ENCODE measurements at places on chromosomes 5 and 9.

DNA sequence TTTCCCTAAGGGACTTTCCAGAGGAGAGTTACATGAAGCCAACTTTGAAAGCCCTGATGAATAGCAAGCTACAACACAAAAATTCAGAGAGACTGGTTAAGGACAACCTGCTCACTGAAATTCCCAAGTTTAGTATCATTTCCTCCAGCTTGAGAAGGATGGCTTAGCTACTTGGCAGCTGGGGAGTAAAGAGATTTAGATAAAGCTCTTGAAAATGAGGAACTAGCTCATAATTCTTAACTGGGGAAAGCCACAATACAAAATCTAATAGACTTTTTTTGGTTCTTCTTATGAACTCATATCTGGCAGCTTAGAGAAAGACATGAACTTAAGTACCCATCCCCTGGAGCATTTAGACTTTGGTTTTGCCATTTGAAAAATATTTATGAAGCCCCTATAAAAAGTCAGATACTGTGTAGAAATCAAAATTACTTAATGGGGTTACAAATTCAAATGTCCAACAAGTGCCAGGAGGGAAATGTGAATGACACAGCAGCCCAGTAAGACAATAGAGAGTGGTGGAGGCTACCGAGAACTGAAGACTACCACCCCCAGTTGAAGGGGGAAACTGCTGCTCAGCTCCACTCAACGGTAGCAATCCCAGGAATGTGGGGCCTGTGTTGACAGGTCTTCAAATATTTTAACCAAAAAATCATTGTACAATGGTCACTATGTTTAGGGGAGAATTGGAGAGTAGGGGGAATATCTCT lies 79.4 kb upstream of the ADRB2 start:
- peak; percentile 84 for DNase-seq

- DNase-seq: no peak
Measured at GRCh38 chr9:93268551-93269314, 84.8 kb downstream of the WNK2 start.

GRCh38 chr9:138011951-138012500 lies 134.4 kb downstream of the CACNA1B start:
- DNase-seq: no peak

GRCh38 chr9:130041648-130042405 lies 1.2 kb downstream of the FNBP1 start:
- DNase-seq: peak; percentile 30

- no peak for DNase-seq
Measured at GRCh38 chr5:23001120-23001519, 148.0 kb upstream of the CDH12 start.

GRCh38 chr9:125323615-125324014 lies 62.0 kb downstream of the GAPVD1 start:
- no peak for DNase-seq

DNA sequence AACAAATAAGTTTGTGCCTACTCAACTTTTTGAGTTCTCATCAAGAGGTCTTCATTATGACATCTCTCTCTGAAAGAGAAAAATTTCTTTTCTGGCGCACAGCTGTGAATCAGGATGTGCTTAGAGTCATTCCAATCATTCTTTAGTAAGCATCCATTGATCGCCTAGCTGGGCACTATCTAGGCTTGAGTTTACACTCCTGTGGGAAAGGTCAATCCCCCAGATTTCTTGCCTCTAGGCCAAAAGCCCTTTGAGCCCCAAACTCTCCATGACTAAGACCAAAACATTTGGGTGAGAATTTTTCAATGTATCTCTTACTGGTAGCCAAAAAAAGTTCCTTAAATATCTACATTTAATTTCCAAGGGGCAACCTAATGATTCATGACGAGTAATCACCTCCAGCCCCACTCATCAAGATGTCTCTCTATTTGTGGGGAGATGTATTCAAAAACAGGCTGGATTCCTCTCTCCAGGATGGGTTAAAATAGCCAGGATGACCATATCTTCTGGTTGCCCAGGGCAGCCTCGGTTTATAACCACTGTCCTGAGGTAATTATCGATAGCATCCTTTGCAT lies 101.7 kb downstream of the GNA14 start:
- DNase-seq: no peak

DNA sequence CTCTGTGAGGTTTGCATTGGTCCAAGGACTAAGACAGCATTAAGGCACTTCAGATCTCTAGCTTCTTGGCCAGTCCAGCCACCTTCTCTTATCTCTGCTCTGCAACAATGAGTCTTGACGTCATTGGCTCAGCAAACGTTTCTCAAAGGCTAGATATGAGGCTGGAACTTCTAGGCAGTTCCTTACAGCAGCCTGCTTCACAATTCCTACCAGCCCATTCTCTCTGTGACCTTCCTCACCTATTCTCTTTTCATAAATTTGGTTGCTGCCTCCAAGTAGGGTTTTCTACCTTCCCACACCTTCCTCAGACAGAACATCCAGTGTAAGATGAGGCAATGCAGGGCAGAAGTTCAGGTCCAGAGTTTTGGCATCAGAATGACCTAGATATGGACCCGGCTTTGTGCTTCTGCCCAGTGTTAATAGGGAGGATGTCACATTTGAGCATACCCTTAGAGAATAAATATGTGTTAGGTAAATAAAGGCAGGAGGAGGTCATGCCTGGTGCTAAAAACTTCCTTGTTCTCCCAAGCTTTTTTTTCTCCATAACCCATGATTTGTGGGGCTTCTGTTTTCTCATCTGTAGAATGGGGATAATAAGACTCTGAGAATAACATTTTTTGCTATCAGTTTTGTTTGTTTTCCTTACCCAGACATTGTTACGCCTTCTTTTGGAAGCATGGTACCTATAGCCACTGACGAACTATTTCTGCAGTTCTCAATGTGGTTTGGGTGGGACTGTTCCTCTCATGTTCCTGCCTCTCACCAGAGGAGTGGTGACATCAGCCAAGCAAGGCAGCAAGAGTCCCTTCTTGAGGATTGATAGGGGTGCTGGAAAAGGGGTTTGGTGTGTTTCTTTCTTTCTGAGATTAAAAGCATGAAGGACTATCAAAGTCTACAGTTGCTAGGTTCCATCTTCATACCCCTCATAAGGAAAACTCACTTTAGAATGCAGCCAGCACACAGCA lies 220.6 kb upstream of the TRIM32 start:
- no peak for DNase-seq

DNA sequence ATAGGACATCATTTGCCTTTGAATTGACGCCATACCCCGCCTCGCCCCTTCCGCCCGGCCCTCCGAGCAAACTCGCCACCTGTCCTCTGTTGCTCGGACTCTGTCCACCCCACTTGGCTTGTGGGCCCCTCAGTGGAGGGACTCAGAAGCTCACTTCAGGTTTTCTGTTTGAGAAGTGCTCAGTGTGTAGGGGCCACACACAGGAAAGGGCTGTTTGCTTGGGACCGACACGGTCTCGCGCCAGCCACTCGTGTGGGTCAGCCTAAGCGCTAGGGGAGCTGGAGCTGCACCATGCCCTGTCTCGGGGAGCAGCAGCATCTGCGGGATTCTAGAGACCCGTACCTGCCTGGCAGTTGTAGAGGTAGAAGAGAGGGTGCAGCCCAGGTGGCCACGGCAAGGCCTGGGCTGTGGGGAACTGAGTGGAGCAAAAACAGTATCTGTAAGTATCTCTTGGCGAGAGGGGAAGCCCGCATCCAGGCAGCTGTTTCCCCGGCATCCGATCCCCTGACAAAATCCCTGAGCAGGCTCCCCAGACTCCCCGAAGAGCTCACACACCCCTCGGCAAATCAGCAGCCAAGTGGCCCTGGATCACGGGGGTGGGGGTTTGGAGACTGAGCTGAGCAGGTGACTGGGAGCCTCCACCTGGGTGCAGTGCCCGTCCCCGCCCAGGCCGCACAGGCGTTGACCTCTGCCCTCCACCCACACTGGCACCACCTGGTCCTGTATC lies 52.2 kb downstream of the COL5A1 start:
- DNase-seq: no peak

DNA sequence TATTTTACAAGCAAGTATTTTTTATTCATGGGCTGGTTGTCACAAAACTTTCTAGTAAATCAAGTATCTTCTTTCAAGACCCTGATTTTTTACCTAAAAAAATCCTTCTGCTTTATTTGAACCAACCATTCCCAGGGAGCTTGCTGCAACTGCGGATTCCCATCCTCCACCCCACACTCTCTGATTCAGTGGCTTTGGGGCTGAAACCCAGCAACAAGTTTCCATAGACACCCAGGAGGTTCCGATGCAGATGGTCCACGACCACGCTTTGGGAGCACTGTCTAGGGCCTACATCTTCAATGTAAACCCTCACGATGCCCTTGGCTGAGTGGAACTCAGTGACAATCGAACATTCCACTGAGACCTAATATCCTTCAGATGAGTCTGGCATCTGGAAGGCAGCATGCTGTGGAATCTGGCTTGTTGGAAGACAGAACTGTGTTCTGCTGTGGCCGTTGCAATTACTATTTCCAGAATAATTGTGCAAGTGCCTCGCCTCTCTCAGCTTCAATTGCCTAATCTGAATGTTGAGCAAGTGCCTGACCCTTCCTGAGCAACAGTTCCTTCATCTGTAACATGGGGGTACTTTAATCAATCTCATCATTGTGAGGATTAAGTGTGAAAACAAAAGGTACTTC lies 105.1 kb downstream of the INSYN2B start:
- no peak for DNase-seq

GRCh38 chr9:134413890-134414623 lies 87.8 kb downstream of the RXRA start:
- peak; percentile 62 for DNase-seq

- no peak for DNase-seq
Measured at GRCh38 chr5:55530669-55531068, 4.1 kb downstream of the PLPP1 start.

DNA sequence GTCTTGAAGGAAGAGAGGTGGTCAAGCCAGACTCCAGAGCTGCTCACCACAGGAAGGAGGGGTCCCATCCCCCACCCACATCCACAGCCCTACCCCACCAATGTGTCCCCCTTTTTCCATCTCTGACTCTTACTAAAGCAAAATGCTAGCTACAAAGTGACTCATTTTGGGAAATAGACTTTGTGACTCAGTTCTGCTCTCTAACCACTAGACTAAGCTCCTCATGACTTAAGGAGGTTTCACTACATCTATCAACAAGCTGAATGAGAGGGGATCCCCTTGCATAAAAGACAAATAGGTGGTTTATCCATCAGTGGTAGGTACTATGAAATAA lies 35.1 kb upstream of the ADRB2 start:
- DNase-seq: peak; percentile 70

GRCh38 chr9:97555164-97555563 lies 53.7 kb downstream of the TMOD1 start:
- DNase-seq: no peak

DNA sequence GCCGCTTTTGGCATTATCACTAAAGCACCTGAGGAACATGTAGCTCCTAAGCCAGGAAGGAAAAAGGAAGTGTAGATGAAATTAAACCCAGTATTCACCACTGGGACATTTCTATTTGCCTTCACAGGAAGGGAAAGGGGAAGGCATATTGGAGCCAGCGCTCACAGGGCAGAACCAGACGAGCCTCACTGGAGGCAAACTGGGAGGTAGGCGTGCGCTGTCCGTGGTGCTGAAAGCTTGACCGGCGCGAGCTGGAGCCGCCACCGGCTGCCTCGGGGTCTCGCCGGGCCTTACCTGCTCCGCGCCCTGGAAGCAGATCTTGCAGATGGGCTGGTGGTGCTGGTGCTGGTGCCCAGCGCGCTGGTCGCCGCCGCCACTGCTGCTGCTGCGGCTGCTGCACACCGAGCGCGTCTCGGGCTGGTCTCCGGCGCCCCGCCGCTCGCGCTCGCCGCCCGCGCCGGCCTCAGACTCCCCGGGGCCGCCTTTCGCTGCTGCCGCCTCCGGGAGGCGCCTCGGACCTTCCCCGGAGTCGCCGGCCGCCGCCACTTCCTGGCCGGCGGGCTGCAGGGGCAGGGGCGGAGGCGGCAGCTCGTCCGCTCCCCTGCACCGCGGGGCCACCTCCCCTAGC lies 732 bp downstream of the MARCHF11 start:
- DNase-seq: peak; percentile 76

GRCh38 chr9:84068872-84069271 lies 88.3 kb downstream of the RMI1 start:
- no peak for DNase-seq

DNA sequence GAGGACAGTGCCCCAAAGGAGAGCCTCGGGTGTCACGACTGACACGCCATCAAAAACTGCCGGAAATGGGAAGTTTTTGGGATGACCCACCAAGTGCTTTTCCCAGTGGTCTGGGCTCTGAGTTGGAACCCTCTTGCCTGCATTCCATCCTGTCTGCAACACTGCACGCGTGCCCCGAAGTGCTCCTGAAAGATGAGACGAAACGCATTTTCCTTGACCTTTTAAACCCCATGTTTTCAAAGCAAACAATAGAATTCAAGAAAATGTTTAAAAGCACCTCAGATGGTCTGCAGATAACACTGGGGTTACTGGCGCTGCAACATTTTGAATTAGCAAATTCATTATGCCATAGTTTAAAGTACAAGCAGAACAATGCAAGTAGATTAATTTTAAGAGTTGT lies 92.9 kb downstream of the ANKRD18A start:
- DNase-seq: no peak

DNA sequence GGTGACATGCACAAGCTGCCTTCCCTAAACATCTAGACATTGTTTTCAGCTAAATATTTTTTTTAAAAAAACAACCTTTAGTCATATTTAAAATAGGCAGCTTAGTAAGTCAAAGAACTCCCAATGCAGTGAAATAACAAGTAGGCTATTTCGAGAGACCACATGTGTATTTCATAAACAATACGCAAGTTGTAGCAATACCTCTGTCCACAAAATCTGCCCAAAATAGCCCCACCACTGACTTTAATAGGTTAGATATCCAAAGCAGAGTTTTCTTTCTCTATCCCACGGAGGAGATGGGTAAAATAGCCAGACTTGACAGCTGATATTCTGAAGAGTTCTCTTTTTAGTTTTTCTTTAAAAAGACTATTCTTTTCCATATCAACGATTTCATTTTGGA lies 1.2 kb downstream of the SLC24A2 start:
- DNase-seq: no peak

GRCh38 chr9:131447600-131447999 lies 53.7 kb downstream of the PRRC2B start:
- DNase-seq: no peak

DNA sequence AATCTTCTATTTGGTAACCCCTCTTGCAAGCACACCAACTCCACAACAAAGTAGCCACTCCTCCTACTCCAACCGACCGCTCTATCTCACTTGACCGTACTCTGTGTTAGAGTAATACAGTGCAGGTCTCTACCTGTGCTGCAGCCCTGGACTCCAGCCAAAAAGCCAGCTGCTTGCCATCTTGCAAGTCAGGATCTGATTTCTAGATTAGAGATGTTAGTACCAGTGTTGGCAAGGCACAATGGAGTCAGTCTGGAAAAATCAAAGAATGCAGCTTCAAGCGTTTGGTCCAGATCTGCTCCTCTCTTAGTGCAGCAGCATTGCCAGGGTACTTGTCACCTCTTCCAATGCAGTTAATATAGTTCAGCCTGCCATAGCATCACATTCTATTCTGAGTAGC lies 477.6 kb downstream of the ZSWIM6 start:
- DNase-seq: no peak

Data from lung microvascular endothelial cell (primary cell).